CD4-positive, alpha-beta T cell treated with Interferon gamma for 1 hour (primary cell): ENCODE measurements at places on chromosomes 3 and 15.

DNA sequence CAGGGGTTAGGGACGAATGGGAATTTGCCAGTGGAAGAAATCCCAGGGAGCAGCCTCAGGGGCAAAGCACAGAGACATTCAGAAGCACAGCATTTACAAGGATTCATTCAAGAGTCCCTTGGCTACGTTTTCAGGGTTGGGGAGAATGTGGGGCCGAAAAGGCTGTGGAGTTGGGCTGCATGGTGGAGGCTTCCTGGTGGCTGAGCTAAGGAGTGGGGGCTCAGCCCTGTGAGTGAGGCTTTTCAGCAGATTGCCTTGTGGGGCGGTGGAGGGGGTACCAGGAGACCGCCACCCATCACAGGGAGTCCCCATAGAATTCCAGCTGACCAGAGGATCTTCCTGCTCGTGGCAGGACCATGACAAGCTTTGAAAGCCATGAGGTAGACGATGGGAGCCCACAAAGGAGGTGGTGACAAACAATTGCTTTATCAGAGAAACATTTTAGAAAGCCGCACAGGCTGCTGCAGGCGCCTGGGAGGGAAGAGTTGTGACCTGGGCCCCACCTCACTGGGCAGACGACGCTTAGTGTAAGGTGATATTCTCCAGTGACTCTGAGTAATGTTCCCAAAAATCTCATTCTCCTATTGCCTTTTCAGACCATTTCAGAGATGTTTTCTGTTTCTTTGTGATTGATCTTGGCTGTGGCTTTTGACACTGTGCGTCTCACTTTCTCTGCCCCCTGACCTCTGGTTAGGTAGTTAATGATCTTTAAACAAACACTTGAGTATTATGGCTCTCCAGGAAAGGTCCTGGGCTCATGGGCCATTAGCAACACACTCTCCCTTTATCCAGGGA lies 128.0 kb downstream of the DNAJB8 start:
- DNase-seq: no peak

GRCh38 chr3:131048030-131048429 lies 21.4 kb downstream of the NEK11 start:
- no peak for DNase-seq

- no peak for DNase-seq
Measured at GRCh38 chr3:171615686-171616085, 155.5 kb upstream of the TNIK start.

GRCh38 chr3:160948273-160948672 lies 156.9 kb downstream of the B3GALNT1 start:
- no peak for DNase-seq

GRCh38 chr3:146575636-146576035 lies 29.5 kb downstream of the PLSCR5 start:
- no peak for DNase-seq

DNA sequence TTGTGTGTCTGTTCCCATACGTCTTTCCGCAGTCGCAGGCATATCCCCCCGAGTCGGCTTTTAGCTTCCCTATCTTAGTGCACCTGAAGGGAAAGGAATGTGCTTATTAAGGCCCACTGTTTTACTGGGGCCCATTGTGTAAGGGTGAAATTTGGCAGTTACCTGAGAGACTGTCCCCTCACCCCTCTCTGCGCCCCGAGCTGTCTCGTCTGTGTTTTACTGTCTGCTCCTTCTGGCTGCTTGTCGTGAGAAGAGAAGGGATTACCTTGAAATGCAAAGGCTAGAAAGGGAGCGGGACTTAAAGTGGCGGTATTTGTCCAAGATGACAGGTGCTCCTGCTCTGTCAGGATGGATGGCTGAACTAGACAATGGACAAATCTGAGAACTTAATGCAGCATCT lies 233.0 kb upstream of the POU1F1 start:
- no peak for DNase-seq

- no peak for DNase-seq
Measured at GRCh38 chr15:95590533-95591044, 739.9 kb upstream of the NR2F2 start.

DNA sequence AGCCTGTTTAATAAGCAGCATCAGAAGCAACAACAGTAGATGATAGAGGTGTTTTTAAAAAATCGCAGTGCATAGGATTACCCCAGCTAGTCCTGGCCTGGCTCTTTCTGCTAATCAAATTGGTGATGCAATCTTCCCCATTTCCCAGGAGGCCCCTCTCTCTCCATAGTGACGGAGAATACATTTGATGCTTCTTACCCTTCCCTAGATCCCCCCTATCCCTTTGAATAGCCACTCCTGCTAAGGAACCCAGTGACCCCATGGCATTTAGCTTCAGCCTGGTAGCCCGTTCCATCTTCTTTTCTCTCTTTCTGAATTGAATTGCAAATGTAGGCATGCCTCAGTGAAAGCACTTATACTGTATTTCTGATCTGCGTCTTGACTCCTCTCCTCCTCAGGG lies 223.6 kb upstream of the GAP43 start:
- DNase-seq: no peak

- DNase-seq: no peak
Measured at GRCh38 chr3:110894574-110894973, 177.0 kb upstream of the NECTIN3 start.

- DNase-seq: no peak
Measured at GRCh38 chr3:171351676-171352075, 108.5 kb downstream of the TNIK start.

DNA sequence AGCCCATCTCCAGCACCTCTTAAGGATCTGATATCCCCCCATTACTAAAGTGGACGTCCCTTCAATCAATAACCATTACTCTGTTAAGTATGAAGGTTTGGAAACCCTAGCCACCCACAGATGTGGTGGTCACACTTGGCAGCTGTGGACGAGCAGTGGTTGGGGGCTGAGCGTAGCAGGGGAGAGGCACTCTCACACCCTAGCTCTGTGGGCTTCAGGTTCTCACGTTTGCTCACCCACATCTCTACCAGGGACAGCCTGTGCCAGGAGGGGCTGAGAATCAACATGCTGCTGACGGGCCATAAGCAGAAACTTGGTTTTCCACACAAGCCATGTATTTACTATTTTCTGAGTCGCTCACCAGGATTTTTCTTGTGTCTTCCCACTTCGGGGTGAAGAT lies 287.2 kb downstream of the ADAMTS17 start:
- no peak for DNase-seq

- no peak for DNase-seq
Measured at GRCh38 chr3:27043328-27043955, 325.7 kb downstream of the NEK10 start.

- DNase-seq: no peak
Measured at GRCh38 chr15:77035584-77035983, 35.3 kb downstream of the TSPAN3 start.
